ENCODE measurements at places on chromosomes 3 and 15.

DNA sequence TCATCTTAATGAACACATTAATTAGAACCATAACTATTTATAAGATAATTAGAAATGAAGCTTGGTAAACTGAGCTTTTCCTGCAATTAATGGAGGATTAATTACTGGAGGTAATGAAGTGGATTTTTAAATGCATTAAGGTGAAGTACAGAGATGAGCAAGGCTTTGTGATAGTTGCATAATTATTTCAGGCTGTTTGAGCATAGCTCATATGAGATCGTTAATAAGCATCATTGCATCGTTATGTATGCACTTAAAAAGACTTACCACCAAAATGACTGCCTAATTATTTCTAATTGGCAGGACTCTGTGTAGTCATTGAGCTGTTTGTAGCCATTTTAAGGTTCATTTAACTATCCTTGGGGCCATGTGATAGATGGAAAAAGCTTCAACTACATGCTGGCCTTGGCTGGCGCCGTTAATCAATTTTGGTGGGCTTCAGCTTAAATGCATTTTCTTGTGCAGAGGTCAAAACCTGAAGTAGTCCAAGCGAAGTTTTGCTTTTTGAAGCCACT lies 55.3 kb downstream of the RSRC1 start:
- no peak for DNase-seq

DNA sequence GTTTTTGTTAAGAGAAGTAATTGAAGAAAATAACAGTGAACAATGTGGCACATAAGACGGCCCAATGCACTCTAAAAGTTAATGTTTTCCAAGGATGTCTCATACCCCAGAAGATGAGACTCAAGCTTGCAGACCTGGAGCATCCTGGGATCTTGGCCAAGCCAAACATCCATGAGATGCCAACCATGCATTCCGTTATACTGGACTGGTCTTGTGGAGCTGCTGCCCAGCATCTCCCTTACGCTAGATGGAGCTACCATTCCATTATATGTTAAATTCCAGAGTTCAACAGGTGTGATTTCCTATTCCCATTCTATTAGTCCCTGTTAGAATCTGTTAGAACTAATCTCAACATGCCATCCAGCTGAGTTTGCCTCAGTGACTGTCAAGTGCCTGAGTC lies 181.8 kb downstream of the PDCD6IP start:
- DNase-seq = peak; percentile 22

- no peak for DNase-seq
Observed at GRCh38 chr3:177676148-177676547, 478.9 kb upstream of the TBL1XR1 start.

GRCh38 chr3:146823622-146824021 lies 218.5 kb upstream of the PLSCR5 start:
- no peak for DNase-seq

- no peak for DNase-seq
Observed at GRCh38 chr3:135068011-135068410, 273.0 kb downstream of the EPHB1 start.

GRCh38 chr3:130783629-130784028 lies 37.0 kb upstream of the PIK3R4 start:
- no peak for DNase-seq

GRCh38 chr3:111415018-111415417 lies 127.0 kb upstream of the CD96 start:
- no peak for DNase-seq

GRCh38 chr3:24608701-24609390 lies 114.2 kb upstream of the THRB start:
- no peak for DNase-seq

DNA sequence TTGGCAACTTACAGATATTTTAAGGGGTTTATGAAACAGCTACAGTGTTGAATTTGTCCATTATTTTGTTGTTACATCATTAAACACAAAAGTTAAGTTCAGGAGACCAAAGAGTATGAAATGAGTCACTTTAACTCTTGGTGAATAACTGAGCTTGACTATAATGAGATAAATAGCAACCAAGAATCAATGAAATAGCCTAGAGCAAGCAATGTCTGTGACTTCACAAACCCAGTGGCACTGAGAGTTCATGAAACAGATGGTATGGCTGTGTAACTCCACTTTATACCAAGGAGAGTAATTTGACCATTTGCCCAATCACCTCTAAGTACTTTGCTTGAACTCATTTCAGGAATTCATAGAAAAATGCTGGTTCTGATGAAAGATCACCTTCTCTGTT lies 169.6 kb upstream of the GADL1 start:
- no peak for DNase-seq

DNA sequence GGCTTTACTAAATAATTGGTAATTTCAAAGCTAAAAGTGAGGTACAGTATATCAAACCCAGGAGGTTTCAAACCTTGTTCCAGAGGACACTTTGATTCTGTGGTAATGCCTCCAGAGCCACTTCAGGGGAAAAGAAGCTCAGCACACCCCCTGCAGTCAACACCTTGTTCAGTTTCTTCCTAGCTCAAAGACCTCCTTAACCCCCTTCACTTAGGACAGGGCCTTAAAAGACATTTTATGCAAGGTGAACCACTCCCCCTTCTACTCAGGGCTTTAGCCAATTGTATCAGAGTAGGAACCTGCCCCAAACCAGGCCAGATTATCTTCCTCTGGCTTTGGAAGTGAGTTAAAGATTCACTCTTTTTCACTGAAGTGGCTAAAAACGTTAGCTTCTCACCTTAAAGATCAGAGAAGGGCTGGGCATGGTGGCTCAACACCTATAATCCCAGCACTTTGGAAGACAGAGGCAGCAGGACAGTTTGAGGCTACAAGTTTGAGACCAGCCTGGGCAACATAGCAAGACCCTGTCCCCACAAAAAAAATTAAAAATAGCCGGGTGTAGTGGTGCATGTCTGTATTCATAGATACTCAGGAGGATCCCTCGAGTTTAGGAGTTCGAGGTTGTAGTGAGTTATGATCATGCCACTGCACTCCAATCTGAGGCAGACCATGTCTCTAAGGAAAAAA lies 3.4 kb downstream of the DENND6A start:
- no peak for DNase-seq

GRCh38 chr3:155302891-155303290 lies 9.4 kb upstream of the STRIT1 start:
- no peak for DNase-seq

GRCh38 chr3:134075846-134076245 lies 46.1 kb upstream of the SLCO2A1 start:
- DNase-seq = no peak

GRCh38 chr15:24761704-24762302 lies 86.2 kb downstream of the NPAP1 start:
- no peak for DNase-seq

All from 8988T (cell line).